ENCODE measurements at places on chromosomes 2 and 18. TPM values are rescaled to one million over a fixed set of nuclear protein-coding genes. Genes with fewer than 3 reads are reported as not detected.

GRCh38 chr18:41323044-41323443 lies 632.0 kb upstream of the PIK3C3 start:
- DNase-seq, result no peak

- peak; percentile 74 for DNase-seq
Observed at GRCh38 chr2:9422321-9423099, 818 bp downstream of the ITGB1BP1 start.

GRCh38 chr2:143209570-143210445 lies 80.6 kb downstream of the ARHGAP15 start:
- DNase-seq, result no peak

Gene SLC5A7
- total RNA-seq, result 0.19 TPM

Gene MAP3K19
- total RNA-seq, result not detected

Gene SOWAHC
- total RNA-seq, result 2.7 TPM
